ENCODE measurements at places on chromosomes 5 and 9.

GRCh38 chr5:73374520-73375190 lies 73.9 kb downstream of the FOXD1 start:
- DNase-seq = no peak

DNA sequence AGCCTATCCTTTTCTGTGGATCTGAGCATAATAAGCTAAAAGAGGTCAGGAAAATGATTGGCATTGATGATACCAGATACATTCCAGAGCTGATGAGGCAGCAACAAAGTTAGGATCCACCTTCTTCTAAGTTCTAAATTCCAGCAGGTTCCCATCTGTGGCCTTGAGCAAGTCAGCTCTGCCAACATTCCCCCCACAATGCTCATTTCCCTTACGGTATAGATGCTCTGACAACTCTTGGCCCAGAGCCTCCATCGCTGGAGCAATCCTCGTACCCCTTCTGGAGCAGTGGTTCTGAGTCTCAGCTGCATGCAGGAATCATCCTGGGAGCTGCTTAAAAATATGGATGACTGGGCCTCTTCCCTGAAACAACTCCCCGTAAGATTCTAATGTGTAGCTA lies 78.1 kb downstream of the MED27 start:
- DNase-seq = no peak

- no peak for DNase-seq
These were observed 33.7 kb downstream of the CENPP start for GRCh38 chr9:92359394-92359995.

GRCh38 chr5:104429911-104430310 lies 867.3 kb upstream of the NUDT12 start:
- DNase-seq = no peak

DNA sequence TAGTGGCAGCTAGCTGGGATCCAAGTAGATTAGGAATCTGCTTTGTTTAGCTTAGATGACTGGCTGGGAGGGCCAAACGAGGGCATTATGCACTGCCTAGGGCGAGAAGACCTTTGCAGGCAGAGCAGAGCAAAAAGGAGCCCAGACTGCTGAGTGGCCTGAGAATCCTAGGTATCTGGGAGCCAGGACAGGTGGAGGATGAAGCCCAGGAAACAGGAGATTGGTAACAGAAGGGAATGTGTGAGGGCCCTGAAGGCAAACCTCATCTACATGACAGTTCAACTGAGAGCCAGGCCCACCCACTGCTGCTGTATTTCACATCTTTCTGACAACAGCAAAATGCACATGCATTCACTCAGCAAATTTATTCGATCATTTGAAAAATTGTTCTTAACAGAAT lies 192.3 kb downstream of the DTWD2 start:
- DNase-seq = no peak

DNA sequence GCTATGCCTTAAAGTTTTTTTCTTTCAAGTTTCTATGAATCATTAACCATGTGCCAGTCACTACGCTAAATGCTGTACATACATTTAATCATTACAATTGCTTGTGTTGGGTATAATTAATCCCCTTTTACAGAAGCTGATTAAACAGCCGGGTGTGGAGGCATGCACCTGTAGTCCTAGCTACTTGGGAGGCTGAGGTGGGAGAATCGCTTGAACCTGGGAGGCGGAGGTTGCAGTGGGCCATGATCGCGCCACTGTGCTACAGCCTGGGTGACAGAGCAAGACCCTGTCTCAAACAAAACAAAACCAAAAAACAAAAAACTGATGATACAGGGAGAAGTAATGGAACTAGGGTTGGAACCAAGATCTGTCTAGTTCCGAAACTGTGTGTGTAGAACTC lies 1.2 kb upstream of the UBE2R2 start:
- no peak for DNase-seq

DNA sequence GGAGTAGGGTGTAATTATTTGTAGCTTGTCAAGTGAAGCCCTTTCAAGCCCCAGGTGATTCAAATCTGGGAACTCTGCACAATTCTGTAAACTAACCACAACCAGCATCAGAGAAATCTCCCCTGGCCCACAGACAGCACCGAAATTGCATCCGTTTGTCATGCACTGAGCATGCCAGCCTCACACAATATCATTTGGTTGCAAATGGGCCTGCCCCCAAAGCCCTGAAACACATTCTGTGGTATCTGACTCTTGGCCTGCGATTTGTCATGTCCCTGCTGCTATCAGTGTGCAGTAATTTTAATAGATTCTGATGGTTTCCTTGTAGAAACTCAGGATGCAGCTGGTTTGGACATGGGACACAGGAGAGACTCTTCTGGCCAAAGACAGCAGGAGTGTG lies 35.3 kb downstream of the SNX24 start:
- DNase-seq = no peak

- DNase-seq = no peak
These were observed 173.7 kb upstream of the SLC12A2 start for GRCh38 chr5:127909821-127910220.

DNA sequence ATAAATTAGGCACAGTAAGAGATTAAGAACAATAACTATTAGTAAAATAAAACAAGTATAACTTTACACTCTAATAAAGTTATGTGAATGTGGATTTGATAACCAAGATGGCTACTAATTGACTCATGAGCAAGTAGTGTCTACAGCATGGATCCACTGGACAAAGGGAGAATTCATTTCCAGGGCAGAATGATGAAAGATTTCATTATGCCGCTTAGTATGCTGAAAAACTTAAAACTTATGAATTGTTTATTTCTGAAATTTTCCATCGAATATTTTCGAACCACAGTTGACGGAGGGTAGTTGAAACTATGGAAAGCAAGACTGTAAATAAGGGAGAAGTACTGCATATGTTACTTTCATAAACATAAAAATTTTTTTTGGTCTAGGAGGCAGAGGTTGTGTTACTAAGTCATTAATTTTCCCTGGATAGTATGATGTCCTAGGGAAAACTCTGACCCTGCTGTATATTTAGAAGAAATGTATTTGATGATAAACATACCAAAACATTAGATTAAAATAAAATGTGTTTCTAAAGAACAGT lies 24.9 kb upstream of the TARS1 start:
- DNase-seq = no peak

DNA sequence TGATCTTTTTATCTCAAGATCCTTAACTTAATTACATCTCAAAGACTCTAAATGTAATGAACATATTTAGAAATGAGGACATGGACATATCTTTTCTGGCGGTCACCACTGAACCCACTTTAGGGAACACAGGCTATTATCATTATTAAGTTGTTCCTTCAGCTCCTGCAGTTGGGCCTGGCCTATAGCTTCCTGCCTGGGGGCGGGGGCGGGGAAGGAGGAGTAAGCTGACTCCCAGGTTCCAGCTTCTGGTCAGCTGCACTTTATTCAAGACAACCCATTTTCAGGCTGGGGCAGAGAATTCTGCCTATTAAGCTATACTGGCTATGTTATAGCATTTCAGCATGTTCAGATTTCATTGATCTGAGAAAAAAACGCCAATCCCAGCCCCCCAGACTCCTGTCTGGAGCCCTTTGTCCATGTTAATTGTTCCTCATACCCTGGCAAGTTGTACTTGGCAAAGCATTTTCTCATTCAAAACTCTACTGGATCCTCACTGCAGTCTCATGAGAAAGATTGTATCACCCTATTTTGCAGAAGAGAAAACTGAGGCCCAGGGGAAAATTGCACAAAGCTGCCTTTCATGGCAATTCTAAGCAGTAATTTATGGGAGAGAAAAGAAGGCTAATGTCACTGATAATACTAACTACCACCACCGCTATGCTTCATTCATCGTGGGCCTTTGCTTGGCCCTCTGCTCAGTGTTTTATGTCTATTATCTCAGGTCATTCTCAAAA lies 25.1 kb downstream of the COL15A1 start:
- DNase-seq = no peak

GRCh38 chr5:82664732-82665131 lies 386.6 kb upstream of the RPS23 start:
- DNase-seq = no peak

DNA sequence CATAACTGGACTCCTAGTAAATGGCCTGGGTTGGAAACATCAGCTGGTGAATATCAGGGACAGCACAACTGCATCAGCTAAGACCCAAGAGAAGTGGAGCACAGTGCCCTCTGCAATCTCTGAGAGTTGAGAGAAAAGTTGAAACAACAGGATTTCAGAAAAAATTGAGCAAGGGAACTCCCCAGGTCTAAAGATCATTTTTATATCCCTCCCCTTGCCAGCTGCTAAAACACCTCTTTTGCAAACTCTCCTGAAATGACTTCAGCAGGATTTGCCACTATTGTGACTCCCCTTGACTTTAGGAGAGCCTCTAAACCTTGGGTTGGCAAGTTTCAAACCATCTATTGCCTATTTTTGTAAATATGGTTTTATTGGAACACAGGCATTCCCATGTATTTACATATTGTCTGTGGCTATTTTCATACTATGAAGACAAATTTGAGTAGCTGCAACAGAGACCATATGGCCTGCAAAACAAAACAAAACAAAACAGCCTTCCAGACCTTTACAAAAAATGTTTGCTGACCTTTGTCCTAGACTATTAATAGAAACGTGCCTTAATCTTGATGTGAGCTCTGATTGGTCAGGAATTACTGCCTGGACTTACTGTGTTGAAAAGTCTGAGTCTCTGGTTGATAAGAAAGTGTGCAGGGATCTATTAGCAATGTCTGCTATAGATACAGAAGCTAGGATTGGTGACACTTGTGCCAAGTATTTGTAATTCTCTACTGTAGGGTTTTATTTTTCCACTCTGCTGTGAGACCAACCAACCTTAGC lies 37.7 kb upstream of the PLPPR1 start:
- no peak for DNase-seq

GRCh38 chr5:35030426-35031100 lies 17.2 kb downstream of the AGXT2 start:
- no peak for DNase-seq

DNA sequence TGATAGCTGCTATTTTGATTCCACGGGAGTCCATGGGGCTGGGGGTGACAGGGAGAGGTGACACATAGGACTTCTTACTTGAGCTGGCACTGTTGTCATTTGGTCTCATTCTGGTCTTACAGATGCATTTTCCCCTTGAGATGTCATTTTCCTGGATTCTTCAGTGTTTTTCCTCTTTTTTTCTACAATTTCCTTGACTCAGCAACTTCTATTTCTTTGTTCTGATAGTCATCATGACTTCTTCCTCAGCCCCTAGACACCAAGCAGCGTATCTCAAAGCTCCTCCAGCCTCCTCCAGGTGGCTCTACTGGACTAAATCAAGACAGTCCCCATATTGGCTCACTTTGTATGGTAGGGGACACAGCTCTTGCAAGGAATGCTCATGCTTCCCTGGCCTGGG lies 16.5 kb downstream of the LVRN start:
- DNase-seq = no peak

DNA sequence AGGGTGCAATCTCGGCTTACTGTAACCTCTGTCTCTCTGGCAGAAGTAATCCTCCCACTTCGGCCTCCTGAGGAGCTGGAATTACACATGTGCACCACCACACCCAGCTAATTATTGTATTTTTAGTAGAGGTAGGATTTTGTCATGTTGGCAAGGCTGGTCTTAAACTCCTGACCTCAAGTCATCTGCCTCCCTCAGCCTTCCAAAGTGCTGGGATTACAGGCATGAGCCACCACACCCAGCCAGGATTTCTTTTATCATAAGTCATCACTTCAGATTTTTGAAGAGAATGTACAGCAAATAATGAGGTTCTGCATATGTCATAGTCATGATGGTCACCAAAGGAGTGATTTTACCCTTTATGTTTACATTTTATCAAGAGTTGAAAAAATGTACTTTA lies 108.1 kb downstream of the GCNT1 start:
- DNase-seq = no peak

DNA sequence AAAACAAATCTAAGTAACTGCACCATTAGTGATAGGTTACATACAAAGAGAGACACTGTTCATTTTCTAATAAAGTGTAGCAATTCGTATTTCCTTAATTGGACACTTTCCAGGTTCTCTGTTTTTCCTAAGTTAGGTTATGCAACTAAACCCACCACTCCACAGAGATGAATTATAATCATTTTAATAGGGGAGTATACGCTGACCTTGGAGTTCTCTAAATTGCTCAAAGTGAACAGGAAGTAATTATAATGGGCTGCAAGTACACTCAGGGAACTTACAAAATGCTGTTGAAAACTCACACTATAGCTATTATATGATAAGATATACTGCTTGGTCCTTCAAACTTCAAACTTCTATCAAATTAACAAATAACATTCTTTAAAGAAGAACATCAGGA lies 18.2 kb upstream of the ADCY2 start:
- no peak for DNase-seq

DNA sequence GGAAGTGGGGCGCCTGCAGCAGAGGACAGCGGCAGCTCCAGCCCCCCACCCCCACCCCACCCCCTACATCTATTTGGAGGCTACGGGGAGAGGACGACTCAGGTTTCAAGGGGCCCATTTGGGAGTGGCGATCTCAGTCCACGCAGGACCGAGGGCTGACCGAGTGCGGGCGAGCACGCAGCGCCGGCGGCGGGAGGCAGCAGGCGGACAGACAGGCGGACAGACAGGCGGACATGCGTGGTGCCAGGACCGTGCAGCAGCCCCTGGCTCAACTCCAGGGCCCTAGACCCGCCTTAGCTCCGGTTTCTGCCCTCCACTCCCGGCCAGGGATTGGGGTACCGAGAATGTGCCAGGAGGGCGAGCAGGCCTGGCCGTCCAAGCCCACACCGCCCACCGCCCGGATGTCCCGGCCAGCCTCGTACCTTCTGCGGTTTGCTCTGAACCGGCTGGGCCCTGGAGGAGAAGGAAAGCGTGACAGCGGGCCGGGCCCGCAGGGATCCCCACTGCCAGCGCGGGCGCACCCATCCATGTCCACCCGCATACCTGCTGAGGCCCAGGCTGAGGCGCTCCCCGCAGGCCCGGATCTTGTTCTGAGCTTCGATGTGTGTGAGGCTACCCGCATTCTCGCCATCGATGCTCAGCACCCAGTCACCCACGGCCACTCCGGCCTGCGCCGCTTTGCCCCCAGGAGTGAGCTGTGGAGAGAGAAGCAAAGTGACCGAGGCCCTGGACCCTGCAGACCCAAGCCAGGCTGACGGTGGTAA lies 5.2 kb downstream of the PDLIM7 start:
- no peak for DNase-seq

Measured in T-helper 9 cell (primary cell).